Activated CD4-positive, CD25-positive, alpha-beta regulatory T cell (primary cell): ENCODE measurements at places on chromosomes 6 and 20.

GRCh38 chr20:58824843-58825242 lies 25.9 kb downstream of the GNAS-AS1 start:
- DNase-seq: no peak

DNA sequence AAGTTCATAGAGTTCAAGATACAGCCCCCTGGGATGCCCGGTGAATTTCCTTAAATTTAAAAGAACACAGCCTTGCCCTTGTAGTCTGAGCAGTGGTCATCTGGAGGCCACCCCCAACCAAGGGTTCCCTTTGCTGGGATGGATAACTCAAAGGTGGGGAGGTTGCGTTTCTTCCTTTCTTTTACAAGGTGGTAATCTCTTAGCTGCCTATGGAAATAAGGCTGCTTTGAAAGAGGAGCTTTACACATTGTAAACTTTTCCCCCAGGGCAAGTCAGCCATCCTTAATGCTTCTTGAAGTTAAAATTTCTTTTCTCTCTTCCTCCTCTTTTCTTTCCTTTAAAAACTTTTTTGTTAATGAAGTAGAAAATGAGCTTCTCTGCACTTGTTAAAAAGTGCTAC lies 71.2 kb upstream of the PRDM1 start:
- DNase-seq: no peak

- no peak for DNase-seq
Measured at GRCh38 chr20:48831718-48832404, 4.1 kb upstream of the PREX1 start.

DNA sequence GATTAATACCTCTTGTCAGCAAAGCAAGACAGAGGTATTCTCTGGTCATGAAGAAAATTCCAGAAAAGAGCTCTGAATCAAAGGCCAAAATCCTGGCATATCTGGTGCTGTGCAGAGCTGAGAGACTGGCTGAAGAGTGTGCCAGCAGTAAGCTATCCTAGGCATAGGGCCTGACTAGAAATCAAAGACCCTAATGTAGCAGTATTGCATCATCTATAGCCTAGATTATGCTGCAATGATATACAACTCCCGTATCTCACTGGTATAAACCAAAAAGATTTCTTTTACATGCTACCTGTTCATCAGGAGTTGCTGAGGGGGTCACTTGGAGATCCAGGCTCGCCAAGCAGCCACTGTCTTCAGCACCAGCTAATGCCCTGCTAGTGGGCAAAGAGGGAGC lies 30.9 kb upstream of the TRIM39 start:
- no peak for DNase-seq

GRCh38 chr20:48761023-48761785 lies 66.6 kb downstream of the PREX1 start:
- DNase-seq: no peak

DNA sequence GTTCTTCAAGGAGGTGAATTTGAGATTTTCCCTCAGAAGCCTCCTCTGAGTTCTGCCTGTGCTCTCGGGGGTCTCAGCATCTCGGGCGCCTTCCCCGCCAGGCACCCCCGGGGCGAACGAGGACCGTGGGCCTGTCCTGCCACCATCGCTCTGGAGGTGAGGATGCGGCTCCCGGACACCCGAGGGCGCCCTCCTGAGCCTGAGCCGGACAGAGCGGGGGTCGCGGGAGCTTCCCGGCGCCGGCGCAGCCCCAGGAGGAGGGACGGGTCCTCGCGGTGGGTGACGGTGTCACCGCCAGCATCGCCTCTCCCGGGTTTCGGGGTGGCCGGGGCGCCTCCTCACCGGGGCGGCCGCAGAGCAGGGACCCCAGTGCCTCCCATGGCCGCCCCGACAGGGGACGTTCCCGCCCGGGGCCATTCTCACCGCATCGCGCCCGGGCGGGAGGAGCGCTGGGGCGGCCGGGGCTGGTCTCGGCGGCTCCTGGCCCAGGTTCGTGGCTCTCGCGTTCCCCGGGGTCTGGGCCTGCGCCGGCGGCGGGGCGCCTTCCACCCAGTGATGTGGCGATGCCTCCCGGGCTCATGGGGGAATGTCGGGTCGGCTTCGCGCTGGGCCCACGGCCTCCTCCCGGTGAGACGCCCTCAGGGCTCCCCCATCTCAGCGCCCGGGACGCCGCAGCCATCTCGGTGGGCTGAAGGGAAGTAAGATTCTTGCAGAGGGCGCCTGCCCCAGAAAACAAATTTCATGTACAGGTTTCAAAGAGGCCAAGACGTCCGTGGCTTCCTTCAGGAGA lies 210.5 kb downstream of the ERMARD start:
- DNase-seq: no peak

- DNase-seq: no peak
Measured at GRCh38 chr20:47271046-47271615, 85.4 kb downstream of the ZMYND8 start.

DNA sequence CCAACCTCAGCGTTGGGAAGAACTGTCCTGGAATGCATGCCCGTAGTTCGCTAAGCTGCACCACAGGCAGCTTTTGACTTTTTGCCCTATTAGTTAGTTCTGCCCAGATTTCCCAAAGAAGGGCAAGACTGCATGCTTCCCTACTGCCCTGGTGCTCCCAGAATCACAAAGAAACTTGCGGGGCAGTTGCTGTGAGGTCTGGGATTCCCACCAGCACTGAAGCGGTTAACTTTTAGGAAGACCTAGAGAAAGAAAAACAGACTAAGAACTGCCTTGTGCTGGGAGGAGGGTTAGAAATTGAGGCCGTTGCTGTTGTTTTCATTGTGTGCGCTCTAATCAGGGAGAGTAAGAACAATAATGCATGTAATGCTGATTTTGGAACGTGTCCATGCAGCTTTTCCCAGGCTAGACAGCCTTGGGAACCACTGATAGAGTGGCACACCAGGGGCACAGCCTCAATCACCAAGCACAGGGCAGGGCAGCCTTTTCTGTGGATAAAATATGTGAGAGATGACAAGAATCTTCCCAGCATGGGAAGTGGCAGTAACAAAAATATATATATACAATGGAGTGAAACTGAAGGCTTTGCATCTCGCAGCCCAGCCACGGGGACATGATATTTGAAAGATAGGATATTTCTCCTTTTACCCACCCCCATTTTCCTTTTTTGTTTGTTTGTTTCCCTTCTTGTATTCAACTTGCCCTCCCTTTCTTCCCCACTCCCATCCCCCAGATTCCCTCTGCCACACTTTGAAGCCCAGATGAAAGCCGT lies 137.7 kb upstream of the HEY2 start:
- DNase-seq: no peak

- no peak for DNase-seq
Measured at GRCh38 chr6:170257376-170257775, 33.5 kb downstream of the DLL1 start.

GRCh38 chr20:33680686-33681085 lies 5.5 kb downstream of the E2F1 start:
- DNase-seq: no peak

- DNase-seq: no peak
Measured at GRCh38 chr6:14918200-14918907, 327.5 kb upstream of the JARID2 start.

DNA sequence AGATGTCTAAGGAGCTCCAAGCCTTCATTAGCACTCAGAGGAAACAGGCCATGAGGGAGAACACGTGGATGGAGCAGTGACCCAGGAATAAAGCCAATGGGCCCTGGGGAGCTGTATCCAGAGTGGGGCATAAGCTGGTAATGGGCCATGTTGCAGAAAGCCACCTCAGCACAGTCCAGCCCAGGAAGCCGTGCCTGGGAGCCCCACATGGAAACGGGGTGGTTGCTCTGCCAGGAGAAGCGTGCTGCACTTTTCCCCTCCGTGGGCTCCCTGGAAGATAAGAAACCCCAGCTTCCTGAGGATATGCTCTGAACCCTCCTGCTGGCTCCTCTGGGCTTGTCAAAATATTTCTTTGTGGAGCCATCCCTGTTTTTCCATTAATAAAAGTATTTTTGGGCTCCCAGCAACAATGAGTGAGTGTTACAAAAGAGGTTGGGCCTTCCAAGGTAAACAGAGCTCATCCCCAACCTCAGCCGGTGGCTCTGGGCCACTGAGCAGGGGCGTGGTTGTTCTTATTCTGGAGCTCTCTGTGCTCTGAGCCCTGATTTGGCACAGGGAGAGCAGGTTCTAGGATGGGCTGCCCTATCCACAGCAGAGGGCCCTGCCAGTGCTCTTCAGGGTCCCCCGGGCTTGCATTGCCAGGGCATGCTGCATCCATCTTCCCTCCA lies 31.2 kb upstream of the NFATC2 start:
- no peak for DNase-seq

DNA sequence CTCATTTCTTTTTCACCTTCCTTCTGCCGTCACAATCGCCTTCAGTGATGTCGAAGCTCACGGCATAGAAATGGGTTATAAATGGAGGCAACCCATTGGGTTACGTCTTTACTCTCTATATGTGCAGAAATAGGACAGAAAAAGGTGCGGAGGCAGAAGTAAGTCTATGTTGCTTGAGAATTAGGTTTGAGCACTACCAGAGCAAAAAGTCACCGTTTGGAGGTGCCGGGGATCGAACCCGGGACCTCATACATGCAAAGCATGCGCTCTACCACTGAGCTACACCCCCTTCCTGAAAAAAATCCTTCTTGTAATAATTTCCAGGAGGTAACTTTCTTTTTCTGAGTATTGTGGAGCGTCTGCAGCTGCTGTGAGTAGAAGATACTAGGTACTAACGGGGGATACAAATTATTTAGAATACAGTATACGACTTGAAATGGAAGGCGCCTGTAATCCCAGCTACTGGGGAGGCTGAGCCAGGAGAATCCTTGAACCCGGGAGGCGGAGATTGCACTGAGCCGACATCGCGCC lies 134.2 kb downstream of the TRIM27 start:
- DNase-seq: no peak

DNA sequence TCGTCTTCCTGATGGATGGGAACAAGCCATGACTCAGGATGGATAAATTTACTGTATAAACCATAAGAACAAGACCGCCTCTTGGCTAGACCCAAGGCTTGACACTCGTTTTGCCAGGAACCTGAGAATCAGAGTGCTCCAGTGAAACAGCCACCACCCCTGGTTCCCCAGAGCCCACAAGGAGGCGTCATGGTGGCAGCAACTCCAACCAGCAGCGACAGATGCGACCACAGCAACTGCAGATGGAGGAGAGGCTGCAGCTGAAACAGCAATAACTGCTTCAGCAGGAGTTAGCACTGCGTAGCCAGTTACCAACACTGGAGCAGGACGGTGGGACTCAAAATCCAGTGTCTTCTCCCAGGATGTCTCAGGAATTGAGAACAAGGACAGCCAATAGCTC lies 100.9 kb upstream of the SAMD5 start:
- no peak for DNase-seq

DNA sequence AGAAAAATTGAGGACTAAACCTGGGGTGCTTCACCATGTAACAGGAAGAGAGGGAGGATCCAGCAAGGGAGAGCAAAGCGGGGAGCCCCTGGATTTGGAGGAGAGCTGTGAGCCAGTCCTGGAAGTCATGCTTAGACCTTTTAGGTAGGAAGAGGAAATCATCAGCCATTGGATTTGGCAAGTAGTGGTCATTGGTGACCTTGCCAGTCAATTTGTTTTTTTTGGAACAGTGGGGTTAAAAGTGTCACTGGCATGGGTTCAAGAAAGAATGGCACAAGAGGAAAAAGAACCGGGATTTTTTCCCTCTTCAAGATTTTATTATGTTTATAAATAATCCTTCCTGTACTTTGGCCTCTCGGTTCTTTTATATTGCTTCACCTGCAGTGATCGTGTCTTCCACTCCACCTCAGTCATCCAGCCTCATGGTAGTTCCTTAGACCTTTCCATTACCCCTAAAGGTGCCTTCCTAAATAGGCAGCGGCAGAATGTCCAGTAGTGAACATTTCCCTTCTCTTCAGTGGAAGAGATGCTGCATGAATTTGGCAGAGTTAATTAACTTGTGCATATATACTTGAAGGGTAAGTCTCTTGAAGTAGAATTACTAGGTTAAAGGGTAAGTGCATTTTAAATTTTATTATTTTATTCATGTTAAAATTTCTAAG lies 124.7 kb downstream of the QKI start:
- DNase-seq: no peak

- DNase-seq: no peak
Measured at GRCh38 chr20:58471193-58472164, 43.7 kb downstream of the APCDD1L start.

GRCh38 chr6:144423167-144423566 lies 138.0 kb downstream of the UTRN start:
- no peak for DNase-seq

DNA sequence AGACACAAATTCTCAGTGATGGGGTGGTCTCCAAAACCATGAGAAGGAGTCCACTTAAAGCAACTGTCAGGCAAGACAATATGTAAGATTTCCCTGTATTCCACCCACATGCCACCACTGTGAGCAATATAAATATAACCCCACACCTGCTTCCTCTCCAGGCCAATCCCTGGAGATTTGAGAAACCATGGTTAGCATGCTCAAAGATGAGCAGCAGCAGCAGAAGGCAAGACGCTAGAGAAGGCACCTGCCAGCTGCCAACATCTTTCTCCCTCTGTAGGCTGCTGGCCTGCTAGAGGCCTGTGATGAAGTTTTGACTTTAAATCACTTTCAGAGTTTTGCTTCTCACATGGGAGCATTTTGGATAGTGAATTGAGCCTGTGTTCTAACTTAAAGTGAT lies 7.9 kb upstream of the SOD2 start:
- no peak for DNase-seq

DNA sequence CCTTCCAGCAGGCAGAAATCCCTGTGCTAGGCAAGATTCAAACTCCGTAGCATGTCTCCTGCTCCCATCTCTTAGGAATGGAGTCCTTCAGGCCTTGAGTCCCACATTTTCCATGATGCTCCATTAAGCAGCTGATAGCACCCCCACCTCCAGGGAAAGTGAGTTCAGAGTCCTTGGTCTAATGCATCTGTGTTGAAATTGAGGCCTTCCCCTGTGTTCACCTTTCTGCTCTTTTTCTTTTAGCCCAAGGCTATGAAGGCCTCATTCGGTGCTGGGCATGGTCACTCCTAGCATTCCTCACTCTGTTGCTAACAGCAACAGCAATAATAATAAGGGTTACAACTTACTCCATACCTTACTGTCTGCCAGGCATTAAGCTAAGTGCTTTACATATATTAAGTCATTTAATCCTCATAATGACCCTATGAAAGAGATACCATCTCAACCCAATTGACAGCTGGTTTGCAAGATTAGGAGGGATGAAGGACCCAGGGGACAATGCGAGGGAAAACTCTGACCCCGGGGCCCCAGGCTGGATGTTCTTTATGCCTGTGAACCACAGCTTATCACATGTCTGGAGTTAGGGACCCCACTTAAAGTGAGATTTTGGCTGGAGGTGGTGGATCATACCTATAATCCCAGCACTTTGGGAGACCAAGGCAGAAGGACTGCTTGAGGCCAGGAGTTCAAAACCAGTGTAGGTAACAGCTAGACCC lies 17.5 kb upstream of the PANK2 start:
- DNase-seq: no peak

GRCh38 chr6:33710296-33711121 lies 991 bp downstream of the UQCC2 start:
- no peak for DNase-seq

DNA sequence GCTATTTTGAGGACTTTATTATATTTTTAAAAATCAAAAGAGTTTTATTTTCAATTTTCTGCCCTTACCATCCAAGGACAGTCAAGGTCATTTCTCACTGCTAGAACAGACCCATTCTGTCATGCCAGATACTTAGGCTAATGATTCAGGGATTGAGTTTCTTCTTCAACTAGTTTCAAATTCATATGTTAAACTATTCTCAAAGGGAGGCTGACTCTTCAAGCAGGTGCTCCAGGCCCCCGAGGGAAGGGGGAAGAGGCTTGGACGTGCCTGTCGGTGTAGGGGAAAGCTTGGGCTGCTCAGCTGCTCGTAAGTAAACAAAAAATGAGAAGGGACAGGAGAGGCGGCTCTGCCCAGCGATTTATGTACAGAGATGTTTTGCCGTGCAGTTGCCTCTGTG lies 69.4 kb upstream of the MYLIP start:
- no peak for DNase-seq
